ENCODE measurements at places on chromosomes 16 and 17.

- no peak for DNase-seq
Observed at GRCh38 chr17:55691666-55692065, 31.0 kb downstream of the TMEM100 start.

DNA sequence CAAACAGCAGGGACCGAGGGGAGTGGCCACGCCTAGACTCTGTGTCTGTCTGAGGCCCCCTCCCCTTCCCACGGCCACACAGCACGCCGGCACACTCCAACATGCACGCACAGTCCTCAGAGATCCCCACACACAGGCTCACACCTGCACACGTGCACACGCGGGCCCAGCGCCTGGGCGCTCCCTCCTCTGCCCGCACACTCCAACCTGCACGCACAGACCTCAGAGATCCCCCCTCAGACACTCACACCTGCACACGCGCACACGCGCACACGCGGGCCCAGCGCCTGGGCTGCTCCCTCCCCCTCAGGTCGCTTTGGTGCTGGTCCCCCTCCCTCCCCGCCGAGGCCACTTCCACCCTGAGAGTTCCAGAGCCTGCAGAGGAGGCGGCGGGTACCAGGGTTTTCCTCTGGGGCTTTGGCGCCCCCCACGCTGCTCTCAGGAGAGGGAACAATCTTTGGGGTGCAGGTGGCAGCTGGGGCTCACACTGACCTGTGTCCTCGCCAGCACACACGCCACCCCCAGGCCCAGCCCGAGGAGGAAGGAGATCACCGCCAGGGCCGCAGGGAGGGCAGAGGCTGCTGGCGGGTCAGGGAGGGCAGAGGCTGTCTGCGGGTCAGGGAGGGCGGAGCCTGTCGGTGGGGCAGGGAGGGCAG, 1.6 kb downstream of the CD7 start:
- DNase-seq = no peak

DNA sequence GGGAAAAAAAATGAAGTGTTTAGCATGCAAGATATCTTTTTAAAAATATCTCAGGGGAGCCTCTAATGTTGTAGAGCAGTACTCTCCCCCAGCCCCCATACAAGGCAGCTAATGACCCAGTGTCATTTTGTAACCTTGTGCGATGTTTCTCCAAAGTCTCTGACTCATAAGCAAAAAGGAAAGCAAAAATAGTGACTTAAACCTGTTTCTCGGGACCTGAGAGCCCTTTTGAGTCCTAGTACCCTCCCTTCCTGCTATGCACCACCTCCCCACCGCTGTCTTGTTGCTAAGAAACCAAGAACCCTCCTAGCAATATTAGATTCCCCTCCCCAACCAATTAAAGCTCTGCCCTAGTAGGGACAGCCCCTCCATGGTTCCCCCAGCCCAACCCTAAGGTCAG, 2.8 kb downstream of the MYCBPAP start:
- peak; percentile 68 for DNase-seq

DNA sequence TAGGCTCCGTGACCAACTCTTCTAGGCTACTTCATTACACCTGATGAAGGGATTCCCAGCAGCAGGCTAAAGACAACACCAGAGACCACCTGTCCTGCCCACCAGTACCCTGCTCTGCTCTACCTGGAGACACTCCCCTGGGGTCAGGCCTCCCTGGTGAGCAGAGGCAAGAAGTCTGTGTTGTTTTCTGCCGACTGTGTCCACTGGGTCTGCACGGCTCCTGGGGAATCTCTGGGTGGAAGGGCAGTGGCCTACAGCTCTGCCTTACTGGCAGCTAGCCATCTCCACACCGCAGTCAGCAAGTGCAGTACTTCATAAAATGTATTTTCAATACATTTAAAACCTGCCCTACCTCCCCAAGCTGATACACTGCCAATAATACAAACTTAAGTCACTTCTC, 6.8 kb downstream of the RSL1D1 start:
- no peak for DNase-seq

DNA sequence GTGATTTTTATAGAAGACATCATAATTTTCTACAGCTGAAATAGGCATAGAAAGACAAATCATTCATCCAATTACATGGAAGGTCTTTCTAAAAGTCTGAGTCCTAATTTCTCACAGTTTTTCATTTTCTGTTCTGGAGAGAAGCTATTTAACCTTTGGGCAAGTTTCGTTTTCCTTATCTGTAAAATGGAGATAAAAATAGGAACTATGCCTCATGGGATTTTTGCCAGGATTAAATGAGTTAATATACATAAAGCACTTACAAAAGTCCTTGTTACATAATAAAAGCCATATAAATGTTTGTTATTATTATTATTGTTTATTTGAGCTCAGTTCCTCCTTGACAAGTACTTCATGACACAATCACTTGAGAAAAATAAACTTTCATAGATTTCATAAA, 121.4 kb downstream of the SKAP1 start:
- DNase-seq = no peak

DNA sequence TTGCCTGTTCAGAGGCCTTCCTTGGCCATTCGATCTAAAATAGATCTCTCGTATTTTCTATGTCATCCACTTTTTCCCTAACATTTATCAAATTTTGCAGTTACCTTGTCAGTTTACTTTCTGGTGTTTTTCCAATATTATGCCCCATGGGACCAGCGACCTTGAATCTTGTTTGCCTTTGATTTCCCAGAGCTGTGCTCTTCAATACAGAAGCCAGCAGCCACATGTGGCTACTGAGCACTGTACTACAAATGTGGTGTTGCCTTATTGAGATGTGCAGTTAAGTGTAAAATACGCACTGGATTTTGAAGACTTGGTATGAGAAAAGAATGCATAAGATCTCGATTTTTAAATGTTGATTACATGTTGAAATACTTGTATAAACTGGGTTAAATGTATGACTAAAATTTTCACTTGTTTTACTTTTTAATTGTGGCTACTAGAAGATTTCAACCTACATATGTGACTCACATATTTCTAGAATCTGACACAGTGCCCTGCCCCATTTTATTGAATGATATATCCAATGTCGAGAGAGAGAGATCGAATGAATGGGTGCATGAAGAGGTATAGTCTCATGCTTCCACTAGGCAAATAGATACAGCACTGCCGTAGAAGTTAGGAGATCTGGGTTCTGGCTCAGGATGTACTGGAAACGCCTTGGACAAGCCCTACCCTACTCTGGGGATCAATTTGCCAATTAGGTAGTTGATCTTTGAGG, 824 bp upstream of the PSME3 start:
- DNase-seq = no peak

DNA sequence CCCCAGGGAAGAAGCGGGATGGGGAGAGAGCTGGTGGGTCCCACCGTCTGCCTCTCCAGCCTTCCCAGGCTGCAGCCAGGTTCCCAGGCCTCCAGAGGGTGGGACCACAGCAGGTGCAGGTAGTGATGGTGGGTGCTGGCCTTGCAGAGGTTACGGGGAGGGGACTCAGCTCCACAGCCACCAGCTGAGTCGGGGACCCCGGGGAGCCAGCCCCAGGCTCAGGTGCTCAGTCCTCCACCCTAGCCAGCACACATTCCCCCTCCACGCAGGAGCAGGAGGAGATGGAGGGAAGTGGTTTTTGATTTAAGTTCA, 5.0 kb downstream of the TP53I13 start:
- DNase-seq = no peak

- no peak for DNase-seq
Observed at GRCh38 chr17:5610956-5611355, 26.6 kb upstream of the NLRP1 start.

- DNase-seq = no peak
Observed at GRCh38 chr16:29688172-29688571, 9.2 kb downstream of the QPRT start.

DNA sequence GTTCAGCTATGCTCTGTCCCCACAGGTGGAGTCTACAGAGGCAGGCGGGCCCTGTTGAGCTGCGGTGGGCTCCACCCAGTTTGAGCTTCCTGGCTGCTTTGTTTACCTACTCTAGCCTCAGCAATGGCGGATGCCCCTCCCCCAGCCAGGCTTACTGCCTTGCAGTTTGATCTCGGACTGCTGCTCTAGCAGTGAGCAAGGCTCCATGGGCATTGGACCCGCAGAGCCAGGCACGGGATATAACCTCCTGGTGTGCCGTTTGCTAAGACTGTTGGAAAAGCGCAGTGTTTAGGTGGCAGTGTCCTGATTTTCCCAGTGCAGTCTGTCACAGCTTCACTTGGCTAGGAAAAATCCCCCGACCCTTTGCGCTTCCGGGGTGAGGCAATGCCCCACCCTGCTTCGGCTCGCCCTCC, 89.1 kb downstream of the BCAS3 start:
- DNase-seq = no peak

DNA sequence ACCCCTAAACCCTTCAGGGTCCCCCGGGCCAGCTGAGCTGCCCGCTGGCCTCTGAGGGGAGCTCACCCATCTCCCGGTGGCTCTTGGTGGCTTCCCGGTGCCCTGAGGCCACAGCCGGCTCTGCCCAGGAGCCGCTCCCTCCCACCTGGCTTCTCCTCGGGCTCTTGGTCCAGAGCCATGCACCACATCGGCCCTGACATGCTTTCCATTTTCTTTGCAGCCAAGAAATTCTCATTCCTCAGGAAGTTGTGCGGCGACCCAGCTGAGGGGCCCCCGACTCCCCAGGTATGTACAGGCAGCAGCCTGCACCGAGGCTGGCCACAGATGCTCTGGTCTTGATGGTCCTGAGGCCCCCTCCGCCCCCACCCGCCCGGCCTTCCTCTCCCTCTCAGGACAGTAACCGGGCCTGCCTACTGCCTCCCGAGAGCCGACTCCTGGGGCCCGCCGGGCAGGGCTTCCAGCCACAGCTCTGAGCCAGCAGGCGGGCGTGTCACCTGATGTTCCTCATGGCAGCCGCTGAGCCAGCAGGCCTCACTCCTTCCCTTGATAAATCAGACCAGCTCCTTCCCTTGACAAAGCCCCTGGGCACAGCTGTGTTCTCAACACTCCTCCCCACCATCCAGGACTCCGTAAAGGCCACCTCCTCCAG, 28.4 kb upstream of the ZFPM1 start:
- DNase-seq = no peak

GRCh38 chr16:87792205-87792565, 26.4 kb upstream of the KLHDC4 start:
- no peak for DNase-seq

GRCh38 chr17:80531400-80531799, 13.2 kb upstream of the RPTOR start:
- DNase-seq = no peak

DNA sequence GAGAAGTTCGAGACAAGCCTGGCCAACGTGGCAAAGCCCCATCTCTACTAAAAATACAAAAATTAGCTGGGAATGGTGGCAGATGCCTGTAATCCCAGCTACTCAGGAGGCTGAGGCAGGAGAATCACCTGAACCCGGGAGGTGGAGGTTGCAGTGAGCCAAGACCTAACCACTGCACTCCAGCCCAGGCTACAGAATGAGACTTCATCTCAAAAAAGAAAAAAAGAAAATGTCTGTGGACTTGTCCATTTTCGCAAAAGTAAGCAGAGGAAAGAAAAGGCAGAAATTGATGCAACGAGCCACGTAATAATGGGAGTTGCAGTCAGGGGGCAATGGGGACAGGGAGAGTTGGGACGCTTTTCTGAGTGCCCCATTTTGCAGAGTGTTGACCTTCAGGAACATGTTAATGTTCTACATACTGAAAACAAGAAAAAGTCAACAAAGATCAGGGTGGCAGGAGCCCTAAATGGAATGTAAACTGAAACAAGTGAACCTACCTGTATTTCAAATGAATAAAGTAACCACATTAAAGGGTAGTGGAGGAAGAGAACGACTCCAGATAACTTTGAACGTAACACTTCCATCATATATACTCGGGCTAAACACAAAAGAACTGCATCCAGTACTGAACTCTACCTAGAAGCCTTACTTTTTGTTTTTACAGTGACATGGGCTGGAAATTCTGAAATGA, 76.4 kb downstream of the CNGB1 start:
- no peak for DNase-seq

DNA sequence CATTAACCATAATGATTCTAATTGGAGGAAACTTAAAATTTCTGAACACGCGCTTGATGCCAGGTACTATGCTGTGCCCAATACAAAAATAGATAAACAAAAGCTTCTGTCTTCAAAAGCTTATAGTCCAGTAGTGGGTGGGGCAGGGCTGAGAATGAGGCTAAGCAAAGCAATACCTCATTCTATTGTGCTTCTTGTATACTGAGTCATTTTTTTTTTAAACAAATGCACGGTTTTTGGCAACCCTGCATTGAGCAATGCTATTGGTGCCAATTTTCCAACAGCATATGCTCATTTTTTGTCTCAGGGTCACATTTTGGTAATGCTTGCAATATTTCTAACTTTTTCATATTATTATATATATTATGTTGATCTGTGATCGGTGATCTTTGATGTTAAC, 34.7 kb upstream of the HNF1B start:
- no peak for DNase-seq

DNA sequence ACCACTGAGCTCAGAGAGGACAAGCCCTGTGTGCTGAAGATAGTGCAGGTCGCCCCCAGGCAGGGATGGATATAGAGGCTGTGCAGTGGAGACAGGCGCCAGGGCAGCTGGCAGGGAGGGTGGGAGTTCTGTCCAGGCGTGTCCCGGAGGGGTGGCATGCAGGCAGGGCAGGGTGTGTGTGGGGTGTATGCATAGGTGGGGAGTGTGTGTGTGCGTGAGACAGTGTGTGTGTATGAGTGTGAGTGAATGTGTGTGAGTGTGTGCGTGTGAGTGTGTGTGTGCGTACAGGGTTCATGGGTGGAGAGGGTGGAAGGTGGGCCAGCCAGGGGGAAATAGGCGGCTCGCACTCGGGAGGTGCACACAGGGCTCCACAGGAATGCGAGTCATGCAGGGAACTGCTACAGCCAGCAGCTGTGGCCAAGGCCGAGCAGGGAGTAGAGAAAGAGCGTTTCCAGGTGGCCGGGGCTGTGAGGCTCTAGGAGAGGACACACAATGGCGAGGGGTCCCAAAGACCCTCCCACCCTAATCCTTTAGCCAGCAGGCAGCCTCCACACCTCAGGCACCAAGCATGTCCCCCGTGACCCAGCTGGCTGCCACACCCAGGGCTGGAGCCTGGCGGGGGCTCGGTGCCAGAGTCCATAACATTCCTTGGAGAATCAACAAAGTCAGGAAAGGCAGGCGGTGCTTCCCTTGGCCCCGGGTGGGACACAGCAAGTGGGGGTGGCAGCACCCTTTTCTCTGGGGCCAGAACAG, 4.6 kb downstream of the PLCD3 start:
- no peak for DNase-seq
